ENCODE measurements at places on chromosomes 11 and 22.
A peak's percentile ranks its signal among the peaks of the same experiment; 100 is the strongest.

DNA sequence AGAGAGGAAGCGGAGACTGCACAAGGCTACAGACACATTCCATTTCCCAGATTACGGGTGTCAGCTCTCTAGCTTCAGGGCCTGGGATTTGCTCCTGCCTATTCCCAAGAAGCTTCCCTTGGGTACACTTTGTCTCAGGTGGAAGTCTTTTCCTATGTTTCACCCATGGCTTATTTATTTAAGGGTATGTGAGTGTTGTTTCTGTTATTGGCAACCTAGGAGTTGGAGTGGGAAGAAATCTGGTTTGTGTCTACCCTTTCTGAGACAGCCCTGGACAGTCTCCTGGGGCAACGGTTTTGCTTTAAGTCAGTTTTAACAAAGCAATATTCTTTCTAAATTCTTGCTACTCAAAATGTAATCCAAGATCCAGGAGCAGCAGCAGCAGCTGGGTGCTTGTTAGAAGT, 127.0 kb downstream of the MICAL2 start:
- no peaks in the 10 kb centered on the region for H3K27me3 ChIP-seq
- no peak overlapping the region for H3K27ac ChIP-seq
- no peak overlapping the region for H3K4me3 ChIP-seq
- H3K4me1 ChIP-seq: peaks cover 65% of the 10 kb centered on the region
- no peak for DNase-seq

- no peaks in the 10 kb centered on the region for H3K36me3 ChIP-seq
- H3K4me1 ChIP-seq: peaks cover 6% of the 10 kb centered on the region
- no peak overlapping the region for H3K27ac ChIP-seq
- peaks cover 9% of the 10 kb centered on the region for H3K27me3 ChIP-seq
- H3K4me3 ChIP-seq: no peak overlapping the region
These were observed 96.6 kb upstream of the POU2AF2 start for GRCh38 chr11:111148953-111149352.

GRCh38 chr11:81174646-81175330, 1558.9 kb downstream of the FAM181B start:
- no peaks in the 10 kb centered on the region for H3K4me1 ChIP-seq
- H3K27me3 ChIP-seq: no peaks in the 10 kb centered on the region
- no peak for DNase-seq
- H3K36me3 ChIP-seq: no peaks in the 10 kb centered on the region

GRCh38 chr11:9247863-9248262, 17.3 kb downstream of the DENND5A start:
- H3K4me1 ChIP-seq: peaks cover 72% of the 10 kb centered on the region
- H3K36me3 ChIP-seq: no peaks in the 10 kb centered on the region
- no peak for DNase-seq

GRCh38 chr22:31550871-31551370, 54.6 kb downstream of the SFI1 start:
- no peak overlapping the region for H3K4me3 ChIP-seq
- peaks cover 54% of the 10 kb centered on the region for H3K4me1 ChIP-seq
- H3K27ac ChIP-seq: peak overlapping the region; percentile 3
- H3K27me3 ChIP-seq: no peaks in the 10 kb centered on the region
- H3K36me3 ChIP-seq: peaks cover 46% of the 10 kb centered on the region

- DNase-seq: no peak
- H3K4me3 ChIP-seq: no peak overlapping the region
- H3K27ac ChIP-seq: no peak overlapping the region
These were observed 52.5 kb upstream of the KCNQ1OT1 start for GRCh38 chr11:2752204-2752770.

- H3K27ac ChIP-seq: no peak overlapping the region
- peaks cover 13% of the 10 kb centered on the region for H3K4me1 ChIP-seq
- peaks cover 1% of the 10 kb centered on the region for H3K36me3 ChIP-seq
These were observed 19.2 kb upstream of the TALDO1 start for GRCh38 chr11:727859-728748.

DNA sequence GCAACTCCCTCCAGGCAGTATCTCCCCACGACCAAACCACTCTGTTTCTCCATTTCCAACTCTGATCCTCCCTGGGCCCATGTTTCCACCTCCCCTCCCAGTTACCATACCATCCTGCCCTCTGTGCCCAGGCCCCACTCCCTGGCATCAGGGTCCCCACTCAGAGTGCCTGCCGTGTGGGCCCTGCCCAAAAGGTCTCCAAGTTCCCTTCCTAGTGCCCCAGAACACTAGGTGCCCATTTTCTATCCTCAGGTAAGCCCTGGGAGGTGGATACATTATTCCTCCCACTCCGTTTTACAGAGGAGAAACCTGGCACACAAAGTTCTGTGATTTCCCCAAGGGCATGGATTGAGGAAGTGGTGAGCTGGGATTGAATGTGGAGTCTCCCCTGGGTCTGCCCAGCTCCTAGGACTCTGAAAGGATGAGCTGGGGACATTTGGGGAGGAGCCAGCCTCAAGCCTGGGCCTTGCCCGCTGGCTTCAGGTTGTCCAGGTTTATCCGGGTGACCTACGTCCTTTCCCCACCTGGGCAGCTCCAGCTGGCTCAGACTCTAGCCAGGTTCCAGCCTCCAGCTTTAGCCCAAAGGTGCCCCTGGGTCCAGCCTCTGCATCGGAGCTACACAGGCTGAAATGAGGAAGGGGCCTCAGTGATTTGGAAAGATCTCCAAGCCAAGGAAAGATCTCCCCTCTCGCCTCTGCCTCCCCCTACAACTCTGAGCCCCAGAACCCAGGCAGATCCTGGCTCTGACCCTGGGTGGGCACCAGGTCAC, 2.2 kb upstream of the GSTT4 start:
- no peak for DNase-seq
- no peak overlapping the region for H3K4me3 ChIP-seq
- H3K4me1 ChIP-seq: peaks cover 16% of the 10 kb centered on the region
- H3K27ac ChIP-seq: no peak overlapping the region

GRCh38 chr11:13152736-13153541, 124.7 kb upstream of the BMAL1 start:
- H3K36me3 ChIP-seq: peaks cover 11% of the 10 kb centered on the region
- no peak for DNase-seq
- H3K27me3 ChIP-seq: peaks cover 35% of the 10 kb centered on the region
- H3K4me1 ChIP-seq: peaks cover 10% of the 10 kb centered on the region
- no peak overlapping the region for H3K4me3 ChIP-seq

- H3K4me1 ChIP-seq: peaks cover 22% of the 10 kb centered on the region
- peak overlapping the region; percentile 21 for H3K27ac ChIP-seq
- peak overlapping the region; percentile 56 for H3K4me3 ChIP-seq
- H3K27me3 ChIP-seq: no peaks in the 10 kb centered on the region
- no peak for DNase-seq
These were observed 88.1 kb downstream of the RRAS2 start for GRCh38 chr11:14270690-14271542.

DNA sequence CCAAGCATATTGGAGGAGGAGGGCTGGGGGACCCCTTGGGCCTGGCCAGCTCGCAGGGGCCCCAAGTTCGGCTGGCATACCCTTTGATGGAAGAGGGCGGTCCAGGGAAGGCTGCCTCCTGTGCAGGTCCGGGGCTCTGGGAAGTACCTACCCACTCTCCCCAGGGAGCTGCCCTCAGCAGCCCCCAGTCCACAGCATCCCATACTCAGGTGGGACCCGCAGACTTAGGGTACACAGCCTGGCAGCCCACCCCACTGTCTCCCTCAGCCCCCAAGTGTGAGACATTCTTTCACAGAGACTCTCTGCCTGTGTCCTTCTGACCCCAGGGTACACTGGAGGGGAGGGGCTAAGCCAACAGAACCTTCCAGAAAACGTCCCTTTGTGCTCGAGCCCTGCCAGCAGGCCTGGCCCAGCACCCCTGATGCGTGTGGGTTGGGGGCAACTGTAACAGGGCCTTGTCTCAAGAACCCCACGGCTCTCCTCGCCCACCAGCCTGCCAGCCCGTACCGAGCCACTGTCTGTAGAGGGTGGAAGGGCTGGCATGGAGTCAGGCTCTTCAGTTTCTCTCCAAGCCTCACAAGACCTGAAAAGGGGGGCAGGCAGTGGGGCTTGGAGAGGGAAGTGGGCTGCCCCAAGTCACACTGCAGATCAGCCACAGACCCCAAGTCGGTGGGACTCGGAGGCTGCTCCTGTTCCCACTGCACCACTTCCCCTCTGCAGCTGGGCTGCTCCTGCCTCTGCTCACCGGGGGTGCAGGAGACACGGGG, 7.0 kb upstream of the TNFRSF13C start:
- no peak overlapping the region for H3K4me3 ChIP-seq
- H3K4me1 ChIP-seq: peaks cover 12% of the 10 kb centered on the region
- no peaks in the 10 kb centered on the region for H3K27me3 ChIP-seq
- H3K27ac ChIP-seq: no peak overlapping the region
- peaks cover 7% of the 10 kb centered on the region for H3K36me3 ChIP-seq
- DNase-seq: no peak

DNA sequence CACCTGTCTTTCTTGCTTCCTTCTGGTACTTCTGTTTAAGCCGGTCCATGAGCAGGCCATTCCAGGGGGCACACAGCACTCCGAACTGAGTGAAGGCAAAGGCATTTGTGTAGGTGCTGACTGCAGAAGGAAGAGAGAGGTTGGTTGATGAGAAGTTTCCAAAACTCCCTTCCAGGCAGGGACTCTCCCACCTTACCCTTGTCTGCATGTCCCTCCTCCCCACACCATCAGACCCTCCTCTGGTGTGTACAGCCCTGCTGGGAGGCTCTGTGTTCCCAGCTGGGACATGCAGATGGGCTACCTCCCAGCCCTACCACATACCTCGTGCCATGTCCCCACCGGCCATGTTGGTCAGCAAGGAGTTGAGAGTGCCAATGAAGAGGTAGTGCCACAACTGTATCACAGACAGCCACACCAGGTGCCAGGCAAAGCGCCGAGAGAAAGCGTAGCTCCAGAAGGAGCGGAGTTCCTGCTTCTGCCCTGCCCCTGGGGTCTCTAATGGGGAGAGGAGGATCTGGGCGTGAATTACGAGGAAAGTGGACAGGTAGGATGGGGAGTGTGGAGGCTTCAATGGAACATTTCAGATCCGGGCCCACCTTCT, 12.2 kb downstream of the SLC43A3 start:
- H3K27me3 ChIP-seq: no peaks in the 10 kb centered on the region
- peaks cover 59% of the 10 kb centered on the region for H3K36me3 ChIP-seq
- DNase-seq: no peak
- H3K4me3 ChIP-seq: no peak overlapping the region
- peak overlapping the region; percentile 61 for H3K27ac ChIP-seq

- no peaks in the 10 kb centered on the region for H3K4me1 ChIP-seq
- no peak overlapping the region for H3K27ac ChIP-seq
- H3K4me3 ChIP-seq: no peak overlapping the region
These were observed 277.4 kb upstream of the NARS2 start for GRCh38 chr11:78851878-78852586.

- no peak overlapping the region for H3K27ac ChIP-seq
- DNase-seq: peak; percentile 12
- H3K36me3 ChIP-seq: peaks cover 11% of the 10 kb centered on the region
- H3K27me3 ChIP-seq: no peaks in the 10 kb centered on the region
- peaks cover 3% of the 10 kb centered on the region for H3K4me1 ChIP-seq
- H3K4me3 ChIP-seq: no peak overlapping the region
These were observed 60.7 kb downstream of the TTC17 start for GRCh38 chr11:43419460-43419859.

GRCh38 chr11:18108254-18108653, 2.4 kb upstream of the SAAL1 start:
- peaks cover 27% of the 10 kb centered on the region for H3K4me1 ChIP-seq
- DNase-seq: no peak
- no peak overlapping the region for H3K4me3 ChIP-seq
- no peak overlapping the region for H3K27ac ChIP-seq

DNA sequence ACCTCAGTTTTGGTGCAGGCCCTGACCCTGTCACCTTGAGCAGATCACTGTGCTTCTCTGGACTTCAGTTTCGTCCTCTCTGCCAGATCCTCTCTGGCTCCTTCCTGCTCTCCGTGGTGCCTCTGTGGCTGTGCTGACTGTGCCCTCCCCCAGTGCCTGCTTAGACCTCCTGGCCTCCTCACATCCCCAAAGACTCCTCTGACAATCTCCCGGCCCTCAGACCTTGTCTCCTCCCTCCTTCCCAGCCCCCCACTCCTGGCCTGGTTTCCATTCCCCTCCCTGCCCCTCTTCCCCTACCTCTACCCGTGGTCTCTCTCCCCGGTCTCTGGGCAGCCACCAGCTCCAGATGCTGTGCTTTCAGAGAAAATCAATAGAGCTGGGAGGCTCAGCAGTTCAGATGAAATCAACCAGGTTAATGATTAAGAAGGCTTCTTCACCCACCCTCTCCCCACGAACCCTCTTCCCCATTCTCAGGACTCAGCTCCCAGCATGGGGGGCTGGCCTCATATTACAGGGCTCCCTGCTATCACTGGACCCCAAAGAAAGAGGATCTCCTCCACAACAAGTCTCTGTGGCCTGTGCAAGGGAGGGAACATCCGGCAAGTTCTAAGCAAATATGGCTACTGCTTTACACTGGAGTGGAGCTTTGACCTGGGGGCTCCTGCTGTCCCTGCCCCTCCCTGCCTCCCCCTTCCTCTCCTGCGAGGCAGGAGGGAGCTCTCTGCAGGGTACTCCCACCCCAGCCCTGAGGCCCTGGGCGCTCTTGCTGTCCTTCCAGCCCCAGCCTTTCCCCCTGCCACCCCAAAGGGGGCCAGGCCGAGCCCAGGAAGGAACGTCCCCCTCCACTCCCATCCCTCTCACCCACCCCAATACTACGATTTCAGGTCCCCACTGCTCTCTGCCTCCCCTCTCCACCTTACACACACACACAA, 8.5 kb downstream of the BACE1-AS start:
- no peak overlapping the region for H3K4me3 ChIP-seq
- H3K27me3 ChIP-seq: peaks cover 7% of the 10 kb centered on the region
- no peak for DNase-seq

DNA sequence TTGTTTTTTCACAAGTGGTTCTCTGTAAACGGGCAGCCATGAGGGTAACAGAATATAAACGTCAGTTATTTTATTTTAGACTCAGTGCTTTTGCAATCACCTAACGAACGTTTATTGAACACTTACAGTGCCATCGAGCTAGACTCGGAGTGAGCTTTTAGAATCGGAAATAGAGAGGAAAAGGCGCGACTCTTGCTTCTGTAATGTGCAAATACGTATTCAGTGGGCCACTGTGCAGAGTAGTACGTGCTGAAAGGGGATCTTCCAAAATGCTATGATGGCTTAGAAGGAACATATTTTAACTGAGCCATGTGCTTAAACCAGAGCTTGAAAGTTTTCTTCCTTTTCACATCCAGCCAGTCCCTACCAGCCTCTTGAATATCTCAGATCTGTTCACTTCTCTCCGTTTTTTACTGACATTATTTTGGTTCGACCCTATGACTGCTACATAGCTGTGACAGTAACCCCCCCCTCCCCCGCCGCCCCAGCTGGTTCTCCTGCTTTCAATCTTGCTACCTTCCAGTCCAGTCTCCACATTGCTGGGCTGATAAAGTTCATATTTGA, 468 bp downstream of the DDIAS start:
- peak overlapping the region; percentile 95 for H3K27ac ChIP-seq
- peak overlapping the region; percentile 95 for H3K4me3 ChIP-seq
- H3K36me3 ChIP-seq: peaks cover 3% of the 10 kb centered on the region
- no peak for DNase-seq
- H3K27me3 ChIP-seq: no peaks in the 10 kb centered on the region

DNA sequence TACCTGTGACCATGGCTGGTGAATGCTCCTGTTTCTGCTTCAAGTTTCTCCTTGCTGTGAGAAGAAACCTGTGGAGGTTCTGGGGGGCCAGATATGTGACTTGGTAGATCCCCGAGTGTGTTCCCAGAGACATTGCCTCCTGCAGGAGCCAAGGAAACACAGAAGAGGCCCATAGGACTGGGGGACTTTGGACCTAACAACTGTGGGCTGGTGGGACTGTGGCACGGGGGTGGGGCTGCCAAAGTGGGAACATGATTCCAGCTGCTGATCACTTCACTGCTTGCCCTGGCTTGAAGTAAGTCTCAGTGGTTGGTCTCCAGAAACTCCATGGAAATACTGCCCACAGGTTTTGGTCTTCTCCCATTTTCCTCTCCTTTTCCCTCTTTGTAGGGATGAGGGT, 4.1 kb upstream of the NR1H3 start:
- no peaks in the 10 kb centered on the region for H3K36me3 ChIP-seq
- no peak overlapping the region for H3K4me3 ChIP-seq
- H3K27me3 ChIP-seq: no peaks in the 10 kb centered on the region
- peaks cover 4% of the 10 kb centered on the region for H3K4me1 ChIP-seq
- no peak overlapping the region for H3K27ac ChIP-seq
- no peak for DNase-seq
